Upper lobe of right lung (tissue), 1 donor: ENCODE measurements at places on chromosomes 7 and 10. TPM values are rescaled to one million over a fixed set of nuclear protein-coding genes. Genes with fewer than 3 reads are reported as not detected.

DNA sequence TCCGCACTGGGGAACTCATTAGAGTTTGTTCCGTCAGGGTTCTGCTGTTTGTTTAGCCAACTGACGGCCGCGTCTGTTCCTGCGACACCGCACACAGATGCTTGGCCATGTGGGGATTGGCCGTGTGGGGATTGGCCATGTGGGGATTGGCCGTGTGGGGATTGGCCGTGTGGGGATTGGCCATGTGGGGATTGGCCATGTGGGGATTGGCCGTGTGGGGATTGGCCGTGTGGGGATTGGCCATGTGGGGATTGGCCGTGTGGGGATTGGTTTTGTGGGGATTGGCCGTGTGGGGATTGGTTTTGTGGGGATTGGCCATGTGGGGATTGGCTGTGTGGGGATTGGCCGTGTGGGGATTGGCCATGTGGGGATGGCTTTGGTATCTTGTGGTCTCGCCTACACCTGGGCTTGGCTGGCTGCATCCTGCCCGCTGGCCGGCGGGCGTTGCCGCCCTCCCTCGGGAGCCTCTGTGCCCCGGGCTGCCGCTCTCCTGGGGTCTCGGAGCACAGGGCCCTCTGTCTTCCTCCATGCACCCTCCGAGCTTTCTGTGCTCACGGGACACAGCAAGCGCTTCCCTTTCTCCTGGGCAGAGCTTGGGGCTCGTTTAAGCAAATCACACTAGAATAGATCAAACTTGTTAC is 62.5 kb downstream of the NKX6-2 start:
- no peak for DNase-seq

DNA sequence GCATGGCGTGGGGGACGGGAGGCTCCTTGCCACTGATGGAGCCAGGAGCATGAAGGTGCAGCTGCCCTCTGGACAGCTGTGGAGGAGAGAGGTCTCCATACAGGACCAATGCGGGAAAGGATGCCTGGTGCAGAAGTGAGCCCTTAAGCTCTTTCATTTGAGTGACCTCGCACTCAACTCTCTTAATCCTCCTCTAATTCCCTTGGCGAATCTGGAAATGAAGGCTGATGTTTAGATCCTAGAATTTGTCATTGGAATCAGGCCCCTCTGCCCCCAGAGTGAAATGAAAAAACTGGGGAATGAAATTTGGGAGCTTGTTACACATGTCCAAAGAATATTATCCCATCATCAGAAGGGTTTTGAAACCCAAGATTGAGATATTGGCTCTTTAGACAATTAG is 639.5 kb downstream of the LRMDA start:
- no peak for DNase-seq

DNA sequence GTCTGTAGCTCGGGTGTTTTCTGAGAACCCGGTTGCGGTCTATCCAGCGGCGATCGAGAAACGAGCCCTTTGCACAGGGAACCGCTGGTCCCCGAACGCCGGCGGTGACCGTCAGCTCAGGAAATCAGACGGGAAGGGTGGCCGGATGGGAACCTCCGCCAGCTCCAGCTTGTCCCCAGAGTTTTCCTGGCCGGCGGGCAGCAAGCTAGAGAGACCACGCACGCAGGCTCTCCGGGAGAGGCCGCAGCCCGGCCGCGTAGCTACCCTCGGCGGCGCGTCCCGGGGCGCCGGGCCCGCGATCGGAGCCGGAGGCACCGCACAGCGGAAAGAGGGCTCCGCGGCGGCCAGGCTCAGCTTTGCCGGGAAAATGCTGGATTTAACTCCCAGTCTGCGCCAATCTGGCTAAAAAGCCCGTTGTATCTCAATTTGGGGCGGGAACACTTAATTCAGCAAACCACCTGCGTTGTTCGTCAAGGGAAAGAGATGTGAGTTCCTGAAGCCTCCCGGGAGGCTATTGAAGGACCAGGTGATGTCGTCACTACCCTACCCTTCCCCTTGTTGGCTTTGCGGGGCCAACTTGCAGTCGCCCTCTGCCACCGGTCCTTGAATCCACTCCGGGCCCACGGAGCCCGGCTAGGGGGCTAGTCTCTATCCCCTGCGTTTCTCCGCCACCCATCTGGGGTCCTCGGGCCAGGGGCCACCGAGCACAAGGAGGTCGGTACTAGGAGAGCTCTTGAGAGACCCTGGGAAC is 859 bp upstream of the CH25H start:
- peak; percentile 79 for DNase-seq

DNA sequence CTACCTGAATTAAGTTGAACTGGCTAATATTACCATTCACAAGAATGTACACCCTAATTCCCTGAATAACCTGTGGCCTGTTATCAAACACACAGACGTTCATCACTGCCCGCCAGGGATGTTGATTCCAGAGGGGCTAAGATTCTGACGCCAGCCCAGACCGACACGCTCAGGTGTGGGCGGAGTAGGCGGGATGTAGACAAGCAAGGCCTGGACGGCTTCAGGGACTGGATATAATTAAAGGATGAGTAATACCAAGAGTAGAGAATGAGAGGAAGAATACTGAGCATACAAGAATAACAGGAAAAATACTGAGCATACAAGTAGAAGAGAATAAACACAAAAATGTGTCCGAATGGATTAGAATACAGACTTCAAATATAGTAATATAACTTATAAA is 29.0 kb downstream of the CUBN start:
- DNase-seq: no peak

- peak; percentile 94 for DNase-seq
These were observed 538 bp downstream of the TRIM8 start for GRCh38 chr10:102644646-102645387.

CDK14 gene
- 47.2 TPM for total RNA-seq

- no peak for DNase-seq
These were observed 196.7 kb upstream of the TMEM72 start for GRCh38 chr10:44714451-44714850.

XRCC2 gene
- total RNA-seq: 0.46 TPM

GRCh38 chr10:76305930-76306615 is 874.6 kb downstream of the LRMDA start:
- DNase-seq: no peak

DNA sequence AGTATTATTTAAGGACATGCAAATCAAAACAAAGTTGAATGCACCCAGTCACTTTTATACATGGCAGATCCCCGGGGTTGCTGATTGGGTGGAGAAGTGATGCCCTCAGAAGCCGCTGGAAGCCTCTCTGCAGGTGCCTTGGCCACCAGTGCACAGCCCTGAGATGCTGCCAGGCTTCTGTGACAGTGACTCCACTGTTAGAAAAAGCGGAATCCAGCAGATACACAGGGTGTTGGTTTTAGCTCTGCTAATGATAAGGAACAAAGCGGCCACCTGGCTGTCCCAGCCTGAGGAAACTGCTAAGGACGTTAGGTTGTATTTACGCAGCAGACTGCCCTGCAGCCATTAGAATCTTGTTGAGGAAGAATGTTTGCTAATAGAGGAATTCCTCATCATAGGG is 47.5 kb downstream of the JAKMIP3 start:
- no peak for DNase-seq

EPHB6 gene
- total RNA-seq: 12.8 TPM

DNA sequence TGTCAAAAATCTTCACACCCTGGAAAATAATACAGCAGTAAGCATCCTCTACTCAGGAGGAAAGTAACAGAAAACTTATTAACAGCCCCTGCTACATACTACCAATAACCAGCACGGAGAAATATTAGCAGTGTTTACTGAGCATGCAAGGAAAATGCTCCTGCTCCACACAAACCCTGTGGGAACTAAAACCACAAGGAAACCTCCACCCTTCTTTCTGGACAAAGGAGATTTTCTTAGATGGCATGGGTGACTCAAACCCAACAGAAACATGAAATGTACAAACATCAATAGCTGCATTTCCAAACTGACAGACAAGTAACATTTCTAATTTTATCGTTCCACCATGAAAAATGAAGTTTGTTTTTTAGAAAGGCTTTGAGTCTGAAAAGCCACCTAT is 113.4 kb downstream of the VPS41 start:
- DNase-seq: no peak

PIP gene
- total RNA-seq: not detected

KCNH2 gene
- total RNA-seq: 3.6 TPM

DNA sequence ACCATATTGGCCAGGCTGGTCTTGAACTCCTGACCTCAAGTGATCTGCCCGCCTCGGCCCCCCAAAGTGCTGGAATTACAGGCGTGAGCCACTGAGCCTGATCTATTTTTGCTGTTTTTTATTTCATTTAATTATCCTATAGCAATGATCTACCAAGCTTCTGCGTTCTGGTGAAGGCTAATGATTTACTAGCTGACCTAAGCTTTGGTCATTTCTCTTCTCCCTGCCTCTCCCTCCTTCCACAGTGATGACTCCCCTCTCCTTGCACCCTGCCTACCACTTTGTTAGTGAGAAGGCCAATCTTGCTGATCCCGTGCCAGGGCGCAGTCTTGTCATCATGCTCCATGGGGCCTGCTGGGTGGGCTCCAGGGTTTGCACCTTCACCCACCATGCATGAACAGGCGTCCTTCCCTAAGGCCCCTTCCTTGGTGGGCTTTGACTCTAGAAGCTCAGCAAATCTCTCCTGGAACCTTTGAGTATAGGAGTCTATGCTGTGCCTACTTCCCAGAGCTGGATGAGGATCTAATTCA is 11.9 kb upstream of the ZCCHC24 start:
- DNase-seq: no peak

DNA sequence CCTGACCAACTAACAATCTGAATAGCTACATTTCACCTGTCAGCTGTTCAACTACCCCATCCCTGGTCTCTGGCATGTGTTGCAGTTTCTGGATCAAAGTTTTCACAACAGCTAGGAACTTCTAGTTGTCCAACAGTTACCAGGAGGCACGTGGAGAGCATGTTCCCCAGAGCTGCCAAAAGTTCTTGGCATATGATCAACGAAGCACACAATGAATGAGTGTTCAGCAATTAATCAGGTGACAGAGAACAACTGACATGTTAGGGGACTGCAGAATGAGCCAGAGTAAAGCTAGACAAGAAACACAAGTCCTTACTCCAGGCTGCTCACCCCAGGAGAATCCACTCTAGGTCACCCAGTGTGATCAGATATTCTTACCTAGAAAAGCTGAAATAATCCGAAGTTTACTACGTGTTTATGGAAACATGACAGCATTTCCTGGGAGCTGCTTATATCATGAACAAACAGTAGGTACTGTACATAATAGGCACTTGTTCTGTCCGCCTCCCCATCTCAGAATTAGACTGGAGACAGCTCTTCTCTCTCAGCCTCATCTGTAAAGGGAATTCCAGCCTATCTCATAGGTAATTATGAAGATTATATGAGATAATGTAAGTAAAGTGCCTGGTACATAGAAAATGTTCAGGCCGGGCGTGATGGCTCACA is 50.6 kb downstream of the ZNF438 start:
- no peak for DNase-seq

- no peak for DNase-seq
These were observed 203.2 kb upstream of the LRGUK start for GRCh38 chr7:133923974-133924373.

DNA sequence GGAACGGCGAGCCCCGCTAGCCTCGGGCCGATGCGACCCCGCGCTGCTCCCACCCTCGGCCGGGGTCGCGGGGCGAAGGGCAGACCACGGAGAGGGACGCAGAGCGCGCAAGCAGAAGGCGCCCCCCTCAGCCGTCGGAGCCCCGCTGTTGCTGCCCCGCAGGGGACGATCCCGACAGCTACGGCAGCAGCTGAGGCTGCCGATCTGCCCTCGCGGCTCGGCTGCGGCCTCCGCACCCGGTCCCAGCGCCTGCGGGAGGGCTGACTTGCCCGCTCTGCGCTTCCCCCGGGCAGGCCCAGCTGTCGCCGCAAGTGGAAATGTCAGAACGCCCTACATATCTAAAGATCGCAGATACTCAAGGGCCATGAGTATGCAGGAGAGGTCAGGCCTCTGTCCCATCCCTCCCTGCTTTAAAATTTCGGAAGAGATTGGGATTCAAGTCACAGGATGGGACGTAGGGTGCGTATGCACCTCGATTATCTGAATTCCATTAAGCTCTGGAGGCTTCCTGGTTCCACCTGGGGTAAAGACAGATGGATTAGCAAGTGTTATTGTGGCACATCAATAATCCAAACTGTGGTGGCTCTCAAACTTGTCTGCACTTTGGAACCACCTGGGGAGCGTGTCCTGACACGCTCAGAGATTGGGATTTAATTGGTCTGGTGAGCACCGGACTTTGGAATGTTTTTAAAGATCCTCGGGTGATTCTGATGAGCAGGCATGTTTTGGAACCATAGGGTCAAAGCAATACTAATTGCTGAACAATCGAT is at the start of gene CRPPA:
TSS of gene CRPPA (minus strand) at position 206 of the 770 bp plus-strand sequence. CDS start 216 bp downstream, outside the sequence.
- DNase-seq: peak; percentile 80

ACSM6 gene
- not detected for total RNA-seq

DNA sequence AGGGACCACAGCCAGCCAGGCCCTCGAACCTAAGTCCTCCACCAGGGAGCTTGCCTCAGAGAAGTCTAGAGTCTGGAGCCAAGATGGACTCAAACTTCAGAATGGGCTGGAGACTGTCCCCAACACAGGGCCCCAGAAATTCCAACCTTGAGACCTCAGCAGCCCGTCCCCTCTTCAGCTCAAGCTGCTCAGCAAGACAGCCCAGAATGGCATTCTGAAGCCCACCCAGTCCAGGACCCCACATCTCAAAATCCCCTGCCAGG is 15.9 kb downstream of the KCNH2 start:
- no peak for DNase-seq

- DNase-seq: no peak
These were observed 16.6 kb downstream of the ANXA11 start for GRCh38 chr10:80188713-80189112.

CYP3A5 gene
- total RNA-seq: 15.1 TPM

- no peak for DNase-seq
These were observed 276.9 kb downstream of the TNS3 start for GRCh38 chr7:47304727-47305719.

PAX4 gene
- not detected for total RNA-seq

AKR1B15 gene
- not detected for total RNA-seq

GRCh38 chr7:47379629-47380324 is 202.1 kb downstream of the TNS3 start:
- DNase-seq: peak; percentile 85

- no peak for DNase-seq
These were observed 84.5 kb downstream of the FAM241B start for GRCh38 chr10:69714572-69714971.

GRCh38 chr7:32774541-32774951 is 117.0 kb downstream of the KBTBD2 start:
- no peak for DNase-seq

HOXA1 gene
- total RNA-seq: 0.75 TPM

DNA sequence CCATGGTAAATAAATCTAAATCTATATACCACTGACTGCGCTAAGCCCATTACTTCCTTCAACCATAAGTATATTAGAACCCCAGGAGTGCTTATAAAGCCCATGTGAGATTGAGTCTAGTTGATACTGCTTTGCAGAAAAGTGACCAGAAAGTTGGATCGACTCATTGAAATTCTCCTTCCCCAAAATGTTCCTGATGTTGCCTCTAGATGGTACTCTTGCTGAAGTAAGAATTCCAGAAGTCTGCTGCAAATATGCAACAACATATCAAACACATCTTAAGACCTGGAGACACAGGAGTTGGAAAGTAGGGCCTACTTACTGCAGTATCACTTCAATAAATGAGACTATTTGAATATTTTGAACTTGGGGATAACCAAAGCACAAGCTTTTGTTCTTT is 550.8 kb downstream of the IPMK start:
- no peak for DNase-seq

RNF133 gene
- 1.2 TPM for total RNA-seq
